Activated T-cell treated with anti-CD3 and anti-CD28 coated beads, Interleukin-2, amount 50 U/mL, for 4 hours (primary cell): ENCODE measurements at places on chromosomes 6 and 20. TPM values are rescaled to one million over a fixed set of nuclear protein-coding genes. Genes with fewer than 3 reads are reported as not detected.

The E2F3 gene
- total RNA-seq, result 19.2 TPM

The PLN gene
- not detected for total RNA-seq

DNA sequence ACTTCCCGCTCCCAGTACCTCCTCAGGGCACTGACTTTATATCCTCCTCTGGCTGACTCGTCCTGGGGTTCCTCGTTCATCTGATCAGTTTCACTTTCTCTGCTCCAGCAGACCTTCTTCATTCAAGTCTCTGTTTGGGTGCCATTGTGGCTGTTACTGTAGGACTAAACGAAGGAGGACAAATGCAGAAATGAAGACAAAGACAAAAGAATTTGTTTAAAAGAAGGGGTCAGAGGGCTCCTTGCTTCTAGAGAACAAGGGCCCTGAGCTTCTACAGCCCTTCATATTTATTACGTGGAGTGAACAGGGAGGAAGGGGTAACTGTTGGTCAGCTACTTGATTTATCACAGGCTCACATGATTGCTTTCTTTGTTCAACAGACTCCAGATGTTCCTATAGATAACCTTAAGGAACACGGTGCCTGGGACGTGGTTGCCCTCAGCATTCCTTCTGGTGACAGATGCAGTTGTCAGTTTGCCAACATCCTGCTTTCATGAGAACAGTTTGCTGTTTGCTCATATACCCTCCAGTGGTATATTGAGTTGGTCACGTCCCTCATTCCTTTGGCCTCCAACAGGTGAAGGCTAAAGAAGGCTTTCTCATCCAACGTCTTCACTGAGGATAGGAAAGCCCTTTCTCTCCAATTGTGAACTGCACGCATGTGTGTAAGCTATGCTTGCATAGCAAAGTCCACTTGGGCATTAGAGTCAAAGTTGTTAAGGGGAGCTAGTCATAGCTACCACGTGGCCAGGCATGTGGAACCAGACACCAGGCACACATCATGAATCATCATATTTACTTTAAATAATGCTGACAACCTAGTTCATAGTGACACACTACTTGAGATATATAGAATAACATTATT is 69.1 kb upstream of the BTN3A2 start:
- DNase-seq, result no peak

DNA sequence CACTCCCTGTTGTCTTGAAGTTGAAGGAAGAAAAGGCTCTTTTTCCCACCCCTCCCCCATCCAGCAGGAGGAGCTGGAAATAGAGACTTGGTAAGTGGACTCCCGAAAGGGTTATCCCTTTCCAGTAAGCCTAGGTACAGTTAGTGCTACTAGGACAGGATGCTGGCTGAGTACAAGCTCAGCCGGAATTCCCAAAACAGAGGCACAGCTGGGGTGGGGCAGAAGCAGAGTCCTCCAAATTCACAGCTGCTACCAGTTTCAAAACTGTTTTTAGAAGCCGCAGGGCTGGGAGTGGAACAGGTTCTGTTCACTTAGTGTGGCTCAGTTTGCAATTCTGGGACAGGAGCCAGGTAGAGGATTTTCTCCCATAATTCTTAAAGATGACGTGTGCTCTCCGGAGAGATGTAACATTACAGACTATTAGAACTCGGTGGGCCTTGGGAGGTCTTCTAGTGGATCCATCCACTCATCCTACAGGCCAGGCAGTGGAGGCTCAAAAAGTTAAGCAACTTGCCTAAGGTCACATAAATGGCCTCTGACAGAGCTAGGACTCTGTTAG is 19.0 kb upstream of the UTRN start:
- no peak for DNase-seq

DNA sequence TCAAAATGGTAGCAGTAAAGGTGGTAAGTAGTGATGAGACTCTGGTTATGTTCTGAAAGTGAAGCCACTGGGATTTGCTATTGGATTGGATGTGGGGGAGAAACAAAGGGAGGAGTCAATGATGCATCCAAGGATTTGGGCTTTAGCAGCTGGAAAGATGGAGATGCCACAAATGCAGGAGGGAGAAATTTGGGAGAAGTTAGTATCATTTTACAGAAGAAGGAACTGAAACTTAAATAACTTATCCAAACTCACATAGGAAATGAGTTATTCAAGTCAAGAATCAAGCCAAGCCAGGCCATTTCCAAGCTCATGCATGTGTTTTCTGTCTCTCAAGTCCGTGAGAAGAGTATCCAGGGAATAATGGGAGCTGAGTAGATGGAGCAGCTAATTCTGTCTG is 155.1 kb upstream of the TNFAIP3 start:
- DNase-seq, result no peak

The PSMG4 gene
- total RNA-seq, result 31.6 TPM

DNA sequence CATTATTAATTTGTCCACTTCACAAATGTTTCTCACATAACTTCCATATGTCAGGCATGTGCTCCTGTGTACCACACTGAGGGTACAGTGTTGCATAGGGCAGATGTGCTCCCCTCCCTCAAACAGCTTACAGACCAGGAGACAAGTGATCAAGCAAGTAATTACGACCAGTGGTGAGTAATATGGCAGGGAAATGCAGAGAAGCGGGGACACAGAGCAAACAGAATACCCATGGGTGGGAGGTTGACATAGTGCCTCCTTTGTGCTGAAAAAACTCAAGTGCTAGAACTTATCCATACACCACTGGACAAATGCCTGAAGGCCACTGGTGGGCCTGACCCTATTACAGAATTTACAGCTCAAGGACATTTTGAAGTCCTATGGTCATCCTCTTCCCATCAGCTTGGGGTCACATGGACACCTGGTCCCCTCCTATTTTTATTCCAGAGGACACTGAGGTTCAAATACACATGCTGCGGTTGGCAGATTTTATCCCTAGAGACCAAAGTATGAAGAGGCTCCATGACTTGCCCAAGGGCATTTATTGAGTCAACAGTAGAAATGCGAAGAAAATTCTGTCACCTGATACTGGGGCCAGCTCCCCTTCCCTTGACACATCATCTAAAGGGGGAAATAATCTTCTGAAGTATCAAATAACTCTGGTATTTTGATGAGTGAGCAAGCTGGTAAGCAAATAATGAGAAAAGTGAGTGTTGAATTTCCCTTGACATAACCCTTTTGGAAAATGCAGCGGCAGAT is 116.6 kb downstream of the QRSL1 start:
- no peak for DNase-seq

GRCh38 chr6:48389146-48390043 is 278.4 kb upstream of the PTCHD4 start:
- no peak for DNase-seq

The NFATC2 gene
- total RNA-seq, result 48.3 TPM

GRCh38 chr6:139364302-139364981 is 10.0 kb downstream of the CITED2 start:
- no peak for DNase-seq

GRCh38 chr6:101351173-101351572 is 42.3 kb upstream of the GRIK2 start:
- no peak for DNase-seq
